ENCODE measurements at places on chromosomes 2 and 18.

- DNase-seq = peak; percentile 25
These were observed 144.7 kb upstream of the COPS8 start for GRCh38 chr2:236940916-236941520.

- peak; percentile 13 for DNase-seq
These were observed 23.5 kb downstream of the GPD2 start for GRCh38 chr2:156459720-156460119.

- no peak for DNase-seq
These were observed 17.5 kb downstream of the GPR55 start for GRCh38 chr2:230907361-230908091.

- DNase-seq = no peak
These were observed 94.4 kb downstream of the RAPH1 start for GRCh38 chr2:203440671-203441070.

GRCh38 chr2:128628206-128628605 lies 309.5 kb upstream of the HS6ST1 start:
- no peak for DNase-seq

DNA sequence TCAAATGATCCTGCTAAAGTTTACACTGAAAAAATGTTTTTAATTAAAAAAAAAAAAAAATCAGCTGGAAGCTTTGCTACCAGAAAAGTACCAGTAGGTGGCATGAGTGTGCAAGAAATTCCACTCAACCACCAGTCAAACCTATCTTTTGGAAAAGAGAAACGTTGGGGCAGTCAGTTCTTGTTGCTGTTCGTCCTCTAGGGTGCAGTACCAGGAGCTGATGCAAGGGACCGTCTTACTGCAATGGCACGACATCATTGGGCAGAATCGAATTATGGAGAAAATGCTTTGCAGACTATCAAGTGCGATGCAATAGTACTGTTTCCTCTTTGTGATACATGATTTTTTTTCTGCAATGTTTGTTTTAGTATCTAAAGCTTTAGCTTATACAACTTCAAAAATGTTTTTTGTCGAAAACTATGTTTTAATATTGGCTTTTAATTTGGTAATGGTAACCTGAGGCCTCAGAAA lies 18.3 kb downstream of the YPEL5 start:
- DNase-seq = peak; percentile 96

- no peak for DNase-seq
These were observed 8.8 kb upstream of the CABLES1 start for GRCh38 chr18:23126376-23127056.

DNA sequence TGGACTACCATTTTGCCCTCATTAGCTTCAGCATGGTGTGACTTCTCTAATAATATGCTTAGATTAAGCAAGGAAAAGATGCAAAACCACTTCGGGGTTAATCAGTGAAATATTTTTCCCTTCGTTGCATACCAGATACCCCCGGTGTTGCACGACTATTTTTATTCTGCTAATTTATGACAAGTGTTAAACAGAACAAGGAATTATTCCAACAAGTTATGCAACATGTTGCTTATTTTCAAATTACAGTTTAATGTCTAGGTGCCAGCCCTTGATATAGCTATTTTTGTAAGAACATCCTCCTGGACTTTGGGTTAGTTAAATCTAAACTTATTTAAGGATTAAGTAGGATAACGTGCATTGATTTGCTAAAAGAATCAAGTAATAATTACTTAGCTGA lies 16.3 kb downstream of the TYMS start:
- no peak for DNase-seq

DNA sequence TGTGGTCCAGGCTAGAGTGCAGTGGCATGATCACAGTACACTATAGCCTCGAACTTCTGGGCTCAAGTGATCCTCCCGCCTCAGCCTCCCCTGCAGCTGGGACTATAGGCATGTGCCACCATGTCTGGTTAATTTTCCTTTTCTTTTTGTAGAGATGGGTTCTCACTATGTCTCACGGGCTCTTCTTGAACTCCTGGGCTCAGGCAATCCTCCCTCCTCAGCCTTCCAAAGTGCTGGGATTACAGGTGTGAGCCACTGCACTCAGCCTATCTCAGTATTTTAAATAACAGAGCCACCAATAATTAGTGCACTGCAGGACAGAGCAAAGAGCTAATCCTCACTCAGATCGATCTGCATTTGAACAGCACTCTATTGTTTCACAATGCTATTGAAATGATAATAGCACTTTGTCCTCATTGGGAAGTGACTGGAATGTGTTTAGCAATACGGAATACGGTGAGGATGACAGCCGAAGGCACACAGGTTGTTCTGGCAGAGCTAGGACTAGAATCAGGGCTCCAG lies 335.9 kb downstream of the DLGAP1 start:
- DNase-seq = no peak

GRCh38 chr2:216482640-216483039 lies 16.0 kb upstream of the RPL37A start:
- no peak for DNase-seq

DNA sequence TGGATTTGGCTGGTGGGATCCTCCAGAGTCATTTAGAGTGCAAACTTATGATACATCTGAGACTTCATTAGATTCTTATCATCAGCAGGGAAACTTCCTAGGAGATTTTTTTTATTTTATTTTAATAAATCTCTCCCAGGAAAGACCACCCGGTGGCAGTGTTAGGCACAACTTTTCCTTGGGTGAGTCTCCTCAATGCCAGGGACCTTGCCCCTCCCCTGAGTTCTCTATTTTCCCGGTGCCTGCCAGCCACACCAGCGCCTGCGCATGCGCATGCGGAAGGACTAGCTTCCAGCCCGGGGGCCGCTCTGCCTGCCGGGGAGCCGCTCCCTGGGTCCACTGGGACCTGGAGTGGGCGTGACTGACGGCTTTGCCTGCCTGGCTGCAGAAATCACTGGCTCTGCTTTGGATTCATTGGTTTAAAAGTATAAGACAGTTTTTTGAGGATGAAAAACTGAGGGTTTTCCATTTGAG lies 86.6 kb downstream of the TMEM182 start:
- DNase-seq = peak; percentile 97

GRCh38 chr18:48827291-48828193 lies 123.2 kb downstream of the SMAD7 start:
- DNase-seq = peak; percentile 78

- no peak for DNase-seq
These were observed 32.7 kb downstream of the ABI2 start for GRCh38 chr2:203360833-203361430.

DNA sequence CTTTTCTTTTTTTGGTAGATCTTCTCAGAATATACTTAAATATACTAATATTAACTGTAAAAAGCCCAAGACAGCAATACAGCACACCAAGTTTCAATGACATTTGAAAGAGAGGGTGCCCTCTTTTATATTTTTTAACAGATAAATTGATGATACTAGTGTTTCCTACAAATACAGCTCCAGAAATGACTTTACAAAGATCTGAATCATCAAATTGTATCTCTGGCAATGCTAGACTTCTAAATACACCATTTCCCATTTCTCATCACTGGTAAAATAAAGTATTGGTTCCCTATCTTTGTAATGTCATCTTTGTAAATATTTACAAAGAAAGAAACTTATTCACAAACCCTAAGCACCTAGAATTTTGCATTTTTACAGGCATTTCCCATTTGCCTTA lies 281.3 kb downstream of the EXOC6B start:
- DNase-seq = no peak

GRCh38 chr2:241799522-241800197 lies 9.3 kb upstream of the NEU4 start:
- DNase-seq = no peak
